ENCODE measurements at places on chromosomes 12 and 14.

GRCh38 chr14:94412671-94413638, 24.6 kb upstream of the SERPINA1 start:
- no peak for DNase-seq

DNA sequence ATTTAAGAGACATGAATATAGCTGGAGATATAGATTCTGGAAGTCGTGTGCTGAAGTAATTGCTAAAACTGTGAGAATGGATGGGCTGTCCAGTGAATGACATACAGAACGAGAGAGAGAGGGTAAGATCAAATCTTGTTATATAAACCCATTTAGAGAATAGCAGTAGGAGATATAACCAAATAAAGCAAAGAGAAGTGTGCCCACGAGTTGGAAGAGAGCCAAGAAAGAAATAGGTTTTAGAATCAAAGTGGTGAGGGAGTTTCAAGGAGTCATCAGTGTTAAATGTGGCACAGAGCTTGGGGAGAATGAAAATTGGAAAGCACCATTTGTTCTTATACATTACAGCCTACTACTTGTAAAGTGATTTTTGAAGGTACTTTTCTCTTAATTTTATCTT, 19.2 kb downstream of the TOGARAM1 start:
- no peak for DNase-seq

DNA sequence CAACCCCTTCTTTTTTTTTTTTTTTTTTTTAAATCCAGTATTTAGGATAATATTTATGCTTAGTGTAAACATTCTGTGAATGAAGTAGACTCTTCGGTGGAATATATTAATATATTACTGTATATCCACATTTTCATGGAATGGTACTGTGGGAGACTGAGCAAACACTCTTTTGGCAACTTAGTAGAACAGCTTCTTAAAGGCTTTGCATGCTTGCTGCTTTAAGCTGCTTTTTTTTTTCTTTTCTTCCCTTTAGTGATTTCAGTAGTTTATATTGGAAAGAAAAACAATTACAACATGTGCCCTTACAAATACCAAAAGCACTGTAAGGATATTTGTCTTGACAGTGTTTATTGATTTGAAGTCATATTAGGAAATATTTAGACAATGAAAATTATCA, 78.9 kb downstream of the AEBP2 start:
- no peak for DNase-seq

GRCh38 chr12:25266497-25266896, 15.8 kb upstream of the KRAS start:
- no peak for DNase-seq

- DNase-seq: peak; percentile 6
These were observed 28.7 kb downstream of the NKX2-8 start for GRCh38 chr14:36553656-36554260.

GRCh38 chr14:31590206-31590605, 29.0 kb downstream of the NUBPL start:
- DNase-seq: no peak

GRCh38 chr12:54175200-54175963, 13.4 kb downstream of the SMUG1 start:
- no peak for DNase-seq

GRCh38 chr12:51393676-51394545, 2.7 kb upstream of the GALNT6 start:
- peak; percentile 55 for DNase-seq

- peak; percentile 85 for DNase-seq
These were observed at the start of gene RIPK3 for GRCh38 chr14:24339284-24340151. Gene RIPK3, minus strand, starts transcription at chr14:24339991. Its CDS starts 165 bp downstream, at chr14:24339826.

DNA sequence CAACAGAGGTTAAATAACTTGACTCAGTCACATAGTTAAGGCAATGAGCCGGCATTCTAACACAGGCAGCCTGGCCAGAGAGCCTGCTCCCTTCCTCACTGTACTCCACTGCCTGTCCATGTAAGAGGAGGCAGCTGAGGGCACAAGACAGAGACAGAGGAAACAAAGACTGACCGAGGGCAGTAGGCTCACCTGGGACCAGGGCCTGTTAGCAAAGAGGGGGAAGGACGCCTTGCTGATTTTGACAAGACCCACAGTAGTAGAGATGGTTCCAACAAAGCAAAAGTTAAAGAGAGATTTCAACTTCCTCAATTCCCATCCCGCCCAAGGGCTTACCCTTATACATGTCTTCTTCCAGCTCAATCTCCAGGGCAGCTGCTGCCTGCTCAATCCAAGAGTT, 26.5 kb downstream of the OTUB2 start:
- no peak for DNase-seq

DNA sequence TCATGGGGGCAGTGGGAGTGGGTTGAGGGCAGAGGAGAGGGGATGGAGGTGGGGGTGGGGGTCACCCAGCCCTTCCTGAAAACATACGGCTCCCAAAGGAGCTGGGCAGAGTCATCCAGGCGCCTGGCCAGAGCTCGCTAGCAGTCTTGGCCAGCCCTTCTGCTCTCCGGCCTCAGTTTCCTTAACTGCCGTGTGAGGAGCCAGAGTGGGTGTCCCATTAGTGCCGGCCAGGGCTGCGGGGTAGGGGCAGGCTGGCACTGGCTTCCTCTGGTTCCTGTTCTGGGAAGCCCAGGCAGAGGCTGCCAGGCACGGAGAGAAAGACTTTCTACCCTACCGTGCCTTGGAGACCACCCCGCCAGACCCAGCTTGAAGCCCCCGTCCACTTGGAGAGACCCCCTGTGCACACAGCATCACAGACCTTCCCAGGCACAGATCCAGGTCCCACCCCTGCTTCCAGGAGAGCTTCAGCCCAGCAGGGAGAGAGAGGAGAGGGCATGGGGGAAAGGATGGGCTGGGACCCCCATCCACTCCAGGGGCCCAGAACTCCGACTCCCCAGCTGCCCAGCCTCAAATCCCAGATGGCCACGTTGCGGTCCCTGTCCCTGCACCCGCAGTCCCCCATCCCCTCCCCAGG, 93.3 kb downstream of the RFLNA start:
- no peak for DNase-seq

DNA sequence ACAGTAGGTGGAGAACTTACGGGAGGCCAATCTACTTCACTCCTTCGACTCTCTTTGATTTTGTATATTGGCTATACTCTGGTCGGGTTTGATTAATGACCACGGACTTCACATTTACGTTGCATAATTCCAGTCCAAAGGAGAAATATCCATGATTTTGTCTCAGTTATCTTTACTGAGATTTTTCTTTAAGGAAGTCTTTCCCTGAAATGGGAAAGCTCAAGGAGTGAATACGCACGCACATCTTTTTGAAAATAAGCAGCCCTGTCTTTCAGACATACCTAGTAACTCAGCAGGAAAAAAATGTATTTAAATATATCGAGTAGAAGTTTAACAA, 5.7 kb upstream of the ALX1 start:
- DNase-seq: no peak

- no peak for DNase-seq
These were observed 454.0 kb upstream of the TBX3 start for GRCh38 chr12:115137812-115138521.

DNA sequence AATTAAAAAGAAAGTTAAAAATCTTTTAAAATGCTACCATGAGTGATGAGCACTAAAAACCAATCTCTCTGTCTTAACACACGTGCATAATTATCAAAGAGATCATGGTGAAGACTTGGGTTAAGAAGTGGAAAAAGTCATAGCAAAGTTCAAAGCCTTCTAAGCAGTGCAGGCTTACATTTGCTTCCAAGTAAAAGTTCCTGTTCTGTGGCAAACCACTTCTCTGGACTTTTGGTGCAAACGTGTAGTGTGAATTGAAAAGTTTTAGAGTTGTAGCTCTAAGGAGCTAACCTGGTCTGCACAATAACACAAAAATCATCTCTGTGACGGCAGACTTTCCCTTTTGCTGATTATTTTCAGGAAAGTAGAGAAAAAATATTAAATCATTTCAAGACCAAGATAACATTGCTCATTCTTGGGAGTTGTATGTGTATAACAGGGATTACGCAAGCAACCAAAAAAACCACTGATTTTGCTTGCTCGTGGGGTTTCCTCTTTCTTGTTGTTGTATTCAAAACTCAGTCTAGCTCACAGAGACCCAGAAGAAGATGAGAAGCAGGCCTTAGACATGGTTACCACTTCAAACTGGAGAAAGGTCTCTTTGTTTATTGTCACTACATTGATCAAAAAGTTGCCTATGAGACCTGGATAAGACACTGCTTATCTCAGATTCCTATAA, 2.3 kb upstream of the GLIPR1 start:
- peak; percentile 64 for DNase-seq

- DNase-seq: peak; percentile 72
These were observed 235.4 kb downstream of the SEC23A start for GRCh38 chr14:38867561-38868150.

GRCh38 chr14:104345621-104346462, 207.5 kb downstream of the KIF26A start:
- no peak for DNase-seq

- DNase-seq: no peak
These were observed 11.6 kb upstream of the KCNJ8 start for GRCh38 chr12:21786041-21786531.

- peak; percentile 4 for DNase-seq
These were observed 138.1 kb upstream of the C14orf180 start for GRCh38 chr14:104441275-104442106.

- DNase-seq: no peak
These were observed 498 bp downstream of the PIANP start for GRCh38 chr12:6699989-6700645.

- DNase-seq: peak; percentile 18
These were observed 33.7 kb downstream of the PAH start for GRCh38 chr12:102883204-102883799.

- DNase-seq: no peak
These were observed 15.5 kb upstream of the CYP46A1 start for GRCh38 chr14:99668307-99669295.

GRCh38 chr12:75996861-75997447, 34.6 kb downstream of the PHLDA1 start:
- no peak for DNase-seq

- DNase-seq: no peak
These were observed 33.3 kb downstream of the HEATR5A start for GRCh38 chr14:31387091-31387490.

- no peak for DNase-seq
These were observed 490.1 kb downstream of the PCNX1 start for GRCh38 chr14:71397371-71397770.

DNA sequence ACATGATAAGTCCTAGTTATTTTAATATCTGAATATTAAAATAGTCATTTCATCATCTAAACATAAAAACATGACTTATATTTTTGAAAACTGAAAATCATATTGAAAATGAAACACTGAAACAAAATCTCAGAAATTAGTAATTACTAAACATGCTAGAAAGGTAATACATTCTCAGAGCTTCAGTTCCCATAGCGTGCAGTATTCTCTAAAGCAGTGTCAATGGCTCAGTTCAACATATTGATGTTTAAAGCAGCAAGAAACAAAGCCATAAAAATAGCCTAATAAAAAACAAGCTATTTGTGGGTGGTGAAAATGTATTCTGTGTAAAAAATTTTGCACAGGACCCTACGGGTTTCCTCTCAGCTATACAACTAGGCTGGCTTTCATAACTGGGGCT, 1337.4 kb downstream of the FSCB start:
- DNase-seq: no peak

GRCh38 chr12:115998119-115998633, 279.3 kb downstream of the MED13L start:
- peak; percentile 35 for DNase-seq

DNA sequence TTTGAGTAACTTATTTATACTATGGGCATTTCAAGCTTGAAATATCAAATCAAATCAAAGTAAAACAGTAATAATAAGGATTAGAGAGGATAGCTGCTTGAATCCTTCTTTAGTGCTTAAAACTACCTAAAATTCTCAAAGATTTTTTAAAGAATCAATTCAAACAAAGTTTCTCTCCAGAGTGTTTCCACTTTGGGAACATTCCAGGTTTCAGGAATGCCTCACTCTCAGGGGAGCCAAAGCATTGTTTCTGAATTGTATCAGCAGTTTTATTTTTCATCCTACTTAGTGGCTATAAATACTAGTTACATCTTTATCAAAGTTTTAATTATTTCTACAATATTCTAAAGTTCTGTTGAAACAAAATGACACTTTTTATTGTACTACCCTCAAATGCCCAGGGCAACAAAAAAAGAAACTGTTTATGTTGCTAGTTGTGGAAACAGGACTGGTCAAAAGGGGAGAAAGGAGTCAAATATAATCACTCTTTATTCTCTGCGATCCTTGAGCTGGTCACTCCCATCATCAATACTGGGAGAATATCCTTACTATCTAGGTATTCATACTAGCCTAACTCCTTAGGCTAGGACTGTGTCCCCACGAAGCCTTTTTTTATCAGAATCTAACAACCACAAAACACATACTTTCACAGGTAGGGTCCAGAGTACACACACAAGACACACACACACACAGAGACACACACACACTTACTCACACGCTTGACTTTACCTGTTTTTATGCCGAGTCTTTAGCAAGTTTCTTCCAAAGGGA, 598 bp downstream of the RASSF9 start:
- no peak for DNase-seq

DNA sequence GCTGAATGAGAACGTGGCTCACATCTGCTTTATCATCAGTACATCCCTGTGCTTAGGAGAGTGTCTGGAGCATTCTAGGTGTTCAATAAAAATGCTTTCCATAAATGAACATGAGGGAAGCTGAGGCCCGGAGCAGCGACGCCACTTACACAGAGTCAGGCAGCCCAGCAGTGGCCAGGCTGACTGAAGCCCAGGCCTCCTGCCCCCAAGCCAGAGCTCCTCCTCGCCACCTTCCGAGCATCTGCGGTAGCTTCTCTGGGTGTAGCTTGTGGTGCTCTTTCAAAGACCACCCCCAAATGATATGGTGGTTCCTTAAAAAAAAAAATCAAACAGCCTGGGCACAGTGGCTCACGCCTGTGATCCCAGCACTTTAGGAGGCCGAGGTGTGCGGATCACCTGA, 88.8 kb downstream of the FBXL14 start:
- no peak for DNase-seq

DNA sequence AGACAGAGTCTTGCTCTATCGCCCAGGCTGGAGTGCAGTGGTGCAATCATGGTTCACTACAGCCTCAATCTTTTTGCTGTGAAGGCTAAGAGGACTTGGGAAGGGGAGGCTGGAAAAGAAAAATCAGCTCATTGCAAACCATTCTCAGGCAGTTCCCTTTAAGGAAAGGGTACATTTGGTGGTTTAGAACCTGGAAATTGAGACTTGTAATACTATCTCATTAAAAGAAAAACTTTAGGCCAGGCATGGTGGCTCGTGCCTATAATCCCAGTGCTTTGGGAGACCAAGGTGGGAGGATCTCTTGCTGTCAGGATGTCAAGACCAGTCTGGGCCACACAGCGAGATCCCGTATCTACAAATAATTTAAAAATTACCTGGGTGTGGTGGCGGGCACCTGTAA, 21.3 kb upstream of the TUBA1C start:
- DNase-seq: no peak

DNA sequence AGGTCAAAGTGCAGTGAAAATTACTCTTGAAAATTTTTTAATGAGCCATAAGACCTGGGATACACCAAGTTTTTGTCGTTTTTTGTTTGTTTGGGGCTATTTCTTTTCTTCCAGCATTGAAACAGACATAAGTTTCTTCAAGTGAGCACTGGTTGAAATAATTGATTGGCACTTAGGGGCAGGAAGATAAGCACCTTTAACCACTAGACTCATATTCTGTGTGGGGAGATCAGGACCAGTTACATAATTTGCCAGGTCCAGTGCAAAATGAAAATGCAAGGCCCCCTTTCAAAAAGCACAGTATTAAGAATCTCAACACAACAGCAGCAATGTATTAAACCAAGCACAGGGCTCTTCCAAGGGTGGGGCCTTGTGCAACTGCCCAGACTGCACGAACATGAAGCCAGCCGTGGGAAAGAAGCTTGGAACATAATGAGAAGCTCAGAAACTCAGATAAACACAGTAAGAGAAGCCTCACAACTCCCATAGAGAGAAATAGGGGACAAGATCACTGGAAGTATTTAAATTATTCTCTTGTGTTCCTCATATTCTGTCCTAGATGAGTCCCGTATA, 3.2 kb upstream of the TCP11L2 start:
- no peak for DNase-seq

All from activated CD4-positive, alpha-beta T cell treated with anti-CD3 and anti-CD28 coated beads, Interleukin-2, amount 10 ng/mL, durations not matched to agents 7 days and 5 days (primary cell).